Activated naive CD8-positive, alpha-beta T cell treated with anti-CD3 and anti-CD28 coated beads for 36 hours (primary cell): ENCODE measurements at places on chromosomes 16 and 17. TPM values are rescaled to one million over a fixed set of nuclear protein-coding genes. Genes with fewer than 3 reads are reported as not detected.
A peak's percentile ranks its signal among the peaks of the same experiment; 100 is the strongest.

GUCY2D gene
- total RNA-seq = not detected

SPATA32 gene
- total RNA-seq = 0.62 TPM

KRTAP4-6 gene
- not detected for total RNA-seq

PDF gene
- total RNA-seq = 36.4 TPM

ZP2 gene
- not detected for total RNA-seq

CCL4 gene
- 43.7 TPM for total RNA-seq

DNA sequence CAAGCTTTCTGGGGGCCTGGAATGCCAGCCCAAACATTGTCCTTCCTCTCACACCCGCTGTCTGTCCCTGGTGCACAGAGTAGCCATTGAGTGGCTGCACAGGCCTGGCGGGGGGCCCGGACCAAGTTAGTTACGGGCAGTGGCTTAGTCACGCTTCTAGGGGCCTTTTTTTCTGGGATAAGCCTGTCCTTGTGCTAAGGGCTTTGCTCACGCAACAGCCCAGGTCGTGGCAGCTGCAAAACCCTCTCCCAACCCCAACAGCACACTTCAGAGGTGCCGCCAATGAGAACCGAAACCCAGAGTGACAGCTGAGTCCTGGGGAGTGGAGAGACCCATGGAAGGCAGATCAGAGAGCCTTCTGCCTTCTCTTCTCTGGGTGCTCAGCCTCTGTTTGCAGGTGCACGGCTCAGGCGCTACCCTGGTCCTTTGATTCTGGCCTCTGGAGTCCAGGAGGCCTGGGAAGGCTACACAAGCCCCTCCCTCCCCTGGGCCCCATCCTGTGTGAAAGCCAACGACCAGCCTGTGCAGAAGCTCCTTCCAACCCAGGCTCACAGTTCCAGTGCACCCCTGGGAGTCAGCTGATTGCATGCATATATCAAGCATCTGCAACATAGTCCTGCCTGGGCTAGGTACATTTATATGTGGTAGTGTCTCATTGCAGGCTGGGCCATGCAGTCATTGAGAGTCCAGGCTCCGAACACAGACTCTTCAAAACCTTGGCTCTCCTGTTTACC lies 9.1 kb downstream of the WSCD1 start:
- no peak overlapping the region for H3K27ac ChIP-seq
- H3K27me3 ChIP-seq = peaks cover under 1% of the 10 kb centered on the region
- H3K36me3 ChIP-seq = no peaks in the 10 kb centered on the region

- H3K4me1 ChIP-seq = peaks cover 25% of the 10 kb centered on the region
- no peaks in the 10 kb centered on the region for H3K36me3 ChIP-seq
- H3K4me3 ChIP-seq = no peak overlapping the region
- H3K27me3 ChIP-seq = no peaks in the 10 kb centered on the region
Observed at GRCh38 chr17:76529224-76530094, 8.1 kb downstream of the CYGB start.

GRCh38 chr16:81254922-81255526 lies 16.5 kb downstream of the BCO1 start:
- no peak for DNase-seq
- no peaks in the 10 kb centered on the region for H3K4me1 ChIP-seq

GRCh38 chr17:50114849-50115357 lies 15.1 kb downstream of the SAMD14 start:
- H3K27ac ChIP-seq = no peak overlapping the region
- H3K27me3 ChIP-seq = peaks cover 42% of the 10 kb centered on the region
- H3K36me3 ChIP-seq = no peaks in the 10 kb centered on the region
- no peak overlapping the region for H3K4me3 ChIP-seq
- H3K4me1 ChIP-seq = peaks cover 10% of the 10 kb centered on the region

GRCh38 chr17:70906808-70907207 lies 737.5 kb downstream of the KCNJ2 start:
- no peak for DNase-seq
- no peak overlapping the region for H3K27ac ChIP-seq
- no peaks in the 10 kb centered on the region for H3K4me1 ChIP-seq
- no peaks in the 10 kb centered on the region for H3K36me3 ChIP-seq

GRCh38 chr16:28126684-28127620 lies 63.4 kb upstream of the GSG1L start:
- no peak overlapping the region for H3K4me3 ChIP-seq
- peaks cover 17% of the 10 kb centered on the region for H3K36me3 ChIP-seq

GRCh38 chr17:44539673-44540072 lies 17.6 kb upstream of the FZD2 start:
- H3K4me3 ChIP-seq = no peak overlapping the region
- DNase-seq = no peak
- no peak overlapping the region for H3K27ac ChIP-seq
- H3K27me3 ChIP-seq = peaks cover 25% of the 10 kb centered on the region

- no peaks in the 10 kb centered on the region for H3K27me3 ChIP-seq
- H3K4me3 ChIP-seq = no peak overlapping the region
- H3K36me3 ChIP-seq = no peaks in the 10 kb centered on the region
- no peak for DNase-seq
Observed at GRCh38 chr17:76833747-76834146, 34.5 kb upstream of the MGAT5B start.

DNA sequence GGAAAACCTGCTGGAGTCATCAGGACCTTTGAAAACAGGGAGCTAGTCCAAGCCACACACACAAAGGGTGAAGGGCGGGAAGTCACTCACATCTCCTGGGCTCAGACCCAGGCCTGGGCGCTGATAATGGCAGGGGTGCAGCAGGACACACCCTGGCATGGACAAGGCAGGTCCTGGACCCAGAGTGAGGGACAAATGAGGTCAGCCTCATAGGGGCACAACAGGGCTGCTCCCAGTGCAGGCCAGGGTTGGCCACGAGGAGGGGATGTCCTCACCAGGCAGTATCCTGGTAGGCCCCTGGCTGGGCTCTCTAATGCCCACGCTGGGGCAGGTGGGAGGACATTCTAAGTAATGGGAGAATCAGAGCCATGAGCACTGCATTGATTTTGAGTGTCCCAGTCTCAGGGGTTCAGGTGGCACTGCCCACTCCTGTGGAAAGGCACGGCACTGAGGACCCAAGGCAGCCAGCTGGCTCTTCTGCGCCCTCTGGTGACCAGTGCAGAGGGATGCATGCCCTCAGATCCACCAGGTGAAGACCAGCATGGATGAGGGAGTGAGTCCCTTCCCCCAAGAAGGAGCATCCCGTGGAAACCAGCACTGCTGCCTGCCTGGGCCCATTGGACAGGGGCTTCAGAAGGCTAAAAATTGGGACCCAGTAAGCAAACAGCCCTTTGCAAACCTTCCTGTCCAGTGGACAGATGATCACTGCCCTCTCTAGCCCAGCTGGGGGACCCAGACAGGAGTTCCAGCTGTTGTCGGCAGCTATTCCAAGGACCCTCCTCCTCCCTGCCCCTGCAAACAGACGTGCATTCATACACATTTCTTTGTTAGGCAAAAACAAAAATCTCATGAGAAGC lies 23.4 kb upstream of the SREBF1 start:
- peaks cover 37% of the 10 kb centered on the region for H3K4me1 ChIP-seq
- H3K27ac ChIP-seq = no peak overlapping the region
- no peaks in the 10 kb centered on the region for H3K36me3 ChIP-seq
- DNase-seq = peak; percentile 71
- no peaks in the 10 kb centered on the region for H3K27me3 ChIP-seq
- no peak overlapping the region for H3K4me3 ChIP-seq

GRCh38 chr16:49621241-49622083 lies 234.4 kb downstream of the ZNF423 start:
- H3K27ac ChIP-seq = no peak overlapping the region
- no peak for DNase-seq
- no peak overlapping the region for H3K4me3 ChIP-seq
- no peaks in the 10 kb centered on the region for H3K4me1 ChIP-seq
- no peaks in the 10 kb centered on the region for H3K27me3 ChIP-seq

DNA sequence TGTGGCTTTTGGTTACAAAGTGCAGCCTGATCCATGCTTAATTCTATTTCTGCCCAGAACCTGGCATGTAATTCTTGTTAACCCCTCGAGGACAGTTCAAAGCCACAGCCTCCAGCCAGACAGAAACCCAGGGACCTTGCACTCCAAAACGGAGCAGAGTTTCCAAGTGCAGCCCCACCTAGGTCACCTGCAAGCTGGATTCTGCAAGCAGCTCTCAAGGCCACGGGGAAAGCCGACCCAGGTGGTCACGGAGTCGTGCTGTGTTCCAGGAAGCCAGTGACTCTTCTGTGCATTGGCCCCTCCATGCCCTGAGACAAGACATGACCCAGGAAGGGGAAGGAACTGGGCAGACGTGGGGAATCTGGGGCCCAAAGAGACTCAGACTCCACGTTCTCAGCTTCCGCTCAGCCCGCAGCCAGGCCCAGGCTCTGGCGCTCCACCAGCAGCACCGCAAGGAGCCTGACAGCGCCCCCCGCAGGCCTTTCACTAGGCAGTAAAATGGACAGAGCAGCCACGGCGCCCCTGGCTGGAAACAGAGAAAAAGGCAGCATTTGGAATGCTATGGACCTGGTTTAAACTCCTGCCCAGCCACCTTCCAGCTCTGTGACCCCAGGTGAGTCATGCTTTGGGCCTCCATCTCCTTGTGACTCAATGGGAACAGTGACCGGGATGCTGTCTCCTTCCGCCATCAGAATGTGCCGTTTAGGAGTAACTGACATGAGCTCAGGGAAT lies 27.3 kb upstream of the GSG1L start:
- no peak overlapping the region for H3K4me3 ChIP-seq
- no peaks in the 10 kb centered on the region for H3K27me3 ChIP-seq
- H3K36me3 ChIP-seq = no peaks in the 10 kb centered on the region
- peaks cover 2% of the 10 kb centered on the region for H3K4me1 ChIP-seq
- no peak for DNase-seq
- H3K27ac ChIP-seq = peak overlapping the region; percentile 11

DNA sequence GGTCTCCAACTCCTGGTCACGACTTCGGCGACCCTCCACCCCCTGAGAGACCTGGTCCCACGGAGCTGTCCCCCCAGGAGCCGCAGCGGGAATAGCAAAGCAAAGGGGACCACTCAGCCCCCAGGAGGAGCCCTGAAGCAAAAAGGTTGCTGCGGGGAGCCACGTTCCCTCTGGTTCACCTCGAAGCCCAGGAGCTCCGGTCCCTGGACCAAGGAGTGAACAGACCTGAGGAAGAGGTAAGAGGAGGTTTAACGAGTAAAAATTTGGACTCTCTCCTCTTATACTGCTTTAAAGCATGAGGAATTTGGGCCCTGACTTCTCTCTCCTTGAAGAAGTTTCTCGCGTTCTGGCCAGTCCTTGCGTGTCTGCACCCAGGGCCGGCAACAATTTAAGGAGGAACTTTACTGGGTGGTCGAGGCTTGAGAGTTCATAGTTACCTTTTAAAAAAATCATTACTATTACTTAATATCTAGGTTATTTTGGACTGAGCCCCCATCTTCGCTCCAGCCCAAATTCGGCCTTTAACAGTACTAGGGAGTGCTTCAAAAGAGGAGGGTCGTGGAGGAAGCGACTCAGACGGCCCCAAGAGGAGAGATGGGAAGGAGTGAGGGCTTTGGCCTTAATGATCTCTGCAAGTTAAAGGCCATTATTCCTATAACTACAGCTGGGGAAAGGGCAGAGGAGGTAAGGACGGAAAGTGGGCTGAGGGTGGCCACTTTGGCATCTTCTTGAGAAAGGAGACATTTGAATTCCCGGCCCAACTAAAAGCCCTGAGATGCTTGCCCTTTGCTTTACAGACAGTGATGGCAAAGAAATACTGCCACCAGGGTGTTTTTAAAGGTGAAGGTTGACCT lies 16.9 kb upstream of the HOXB9 start:
- H3K27me3 ChIP-seq = peaks cover 96% of the 10 kb centered on the region
- no peak for DNase-seq
- H3K27ac ChIP-seq = no peak overlapping the region
- H3K4me3 ChIP-seq = no peak overlapping the region

GRCh38 chr17:54947396-54947795 lies 21.1 kb downstream of the COX11 start:
- no peak for DNase-seq
- peaks cover 4% of the 10 kb centered on the region for H3K4me1 ChIP-seq
- no peak overlapping the region for H3K4me3 ChIP-seq
- no peak overlapping the region for H3K27ac ChIP-seq

DNA sequence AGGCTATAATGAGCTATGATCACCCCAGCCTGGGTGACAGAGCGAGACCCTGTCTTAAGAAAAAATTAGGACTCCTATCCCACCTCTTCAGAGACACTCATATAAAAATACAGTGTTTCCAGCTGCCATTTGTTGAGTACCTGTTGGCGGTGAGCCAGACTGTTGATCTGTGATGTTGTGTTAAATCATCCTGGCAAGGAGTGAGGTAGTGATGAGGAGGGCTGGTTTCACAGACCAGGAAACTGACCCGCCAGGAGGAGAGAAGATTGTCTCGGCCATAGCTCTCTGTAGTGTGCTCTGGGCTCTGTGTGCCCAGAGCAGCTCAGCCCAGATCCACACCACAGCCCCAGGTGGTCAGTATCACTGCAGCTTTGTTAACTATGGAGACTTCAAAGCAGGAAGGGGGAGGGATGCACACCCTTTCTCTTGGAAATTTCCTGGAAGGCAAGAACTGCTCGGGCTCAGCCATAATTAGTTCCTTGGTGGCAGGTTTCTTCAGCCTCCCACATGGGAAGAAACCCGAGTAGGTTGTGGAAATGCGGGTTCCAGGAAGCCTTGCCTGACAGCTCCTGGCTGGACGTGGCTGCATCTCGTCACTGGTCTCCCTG lies 343.0 kb downstream of the SNX29 start:
- H3K36me3 ChIP-seq = peaks cover 11% of the 10 kb centered on the region
- no peak for DNase-seq
- H3K27ac ChIP-seq = no peak overlapping the region
- H3K4me1 ChIP-seq = peaks cover 17% of the 10 kb centered on the region
- no peak overlapping the region for H3K4me3 ChIP-seq
- H3K27me3 ChIP-seq = no peaks in the 10 kb centered on the region

DNA sequence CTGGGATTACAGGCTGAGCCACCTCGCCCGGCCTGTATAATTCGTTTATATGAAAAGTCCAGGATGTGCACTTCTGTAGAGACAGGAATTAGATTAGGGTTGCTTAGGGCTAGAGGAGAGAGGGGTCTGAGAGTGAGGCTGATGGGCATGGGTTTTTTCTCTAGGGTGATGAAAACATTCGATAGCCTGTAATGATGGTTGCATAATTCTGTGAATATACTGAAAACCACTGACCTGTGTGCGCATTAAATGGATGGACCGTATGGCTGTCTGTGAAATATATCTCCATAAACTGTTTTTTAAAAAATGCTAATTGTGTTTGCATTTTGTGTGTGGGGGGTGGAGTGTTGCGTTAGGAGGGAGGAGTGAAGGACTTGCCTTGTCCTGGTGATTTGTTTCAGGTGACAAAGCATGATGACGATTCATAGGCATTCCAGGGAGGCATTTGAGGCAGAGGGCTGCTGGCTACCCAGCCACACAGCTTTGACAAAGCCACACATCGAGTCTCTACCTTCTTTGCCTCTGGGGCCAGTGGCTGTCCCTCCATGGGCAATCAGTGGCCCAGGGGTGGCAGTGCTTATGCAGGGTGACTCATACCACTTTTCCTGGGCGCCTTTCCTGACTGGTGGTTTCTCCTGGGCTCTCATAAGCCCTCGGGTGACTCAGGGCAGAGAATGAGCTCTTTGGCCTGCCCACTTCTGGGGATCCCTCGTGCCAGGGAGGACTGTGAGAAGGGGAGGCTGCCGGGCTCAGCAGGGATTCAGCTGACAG lies 148.5 kb upstream of the WSCD1 start:
- no peak overlapping the region for H3K4me3 ChIP-seq
- no peak for DNase-seq
- no peak overlapping the region for H3K27ac ChIP-seq
- peaks cover 7% of the 10 kb centered on the region for H3K27me3 ChIP-seq
- no peaks in the 10 kb centered on the region for H3K36me3 ChIP-seq

GRCh38 chr17:8122422-8122923 lies 1.4 kb downstream of the HES7 start:
- DNase-seq = no peak
- peaks cover 13% of the 10 kb centered on the region for H3K36me3 ChIP-seq
- no peak overlapping the region for H3K27ac ChIP-seq
- H3K4me3 ChIP-seq = peak overlapping the region; percentile 85
- H3K27me3 ChIP-seq = peaks cover 74% of the 10 kb centered on the region
